ENCODE measurements at places on chromosomes 2 and 18.

- no peak for DNase-seq
Measured at GRCh38 chr2:64485331-64485730, 31.4 kb downstream of the LGALSL start.

GRCh38 chr18:30404422-30404821 lies 638.1 kb downstream of the DSC3 start:
- DNase-seq: no peak

- DNase-seq: no peak
Measured at GRCh38 chr2:47403609-47404193, 745 bp downstream of the MSH2 start.

- DNase-seq: no peak
Measured at GRCh38 chr18:38009320-38009719, 443.7 kb upstream of the CELF4 start.

DNA sequence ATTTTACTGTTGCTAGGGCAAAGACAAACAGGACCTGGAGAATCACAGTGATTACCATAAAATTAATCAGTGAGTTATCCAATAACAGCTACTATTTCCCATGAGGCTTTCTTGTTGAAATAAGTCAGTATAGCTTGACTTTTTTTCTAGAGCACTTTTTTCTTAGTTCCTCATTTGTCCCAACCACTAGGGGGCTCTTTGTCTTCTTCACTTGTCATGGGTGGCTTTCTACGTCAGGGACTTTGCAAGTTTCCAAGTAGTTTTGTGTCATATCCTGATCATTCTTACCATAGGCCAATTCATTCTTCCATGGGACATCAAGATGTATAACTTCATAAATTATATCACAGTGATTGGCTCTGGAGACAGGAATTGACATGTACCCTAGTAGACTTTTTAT lies 1019.6 kb upstream of the PIK3C3 start:
- peak; percentile 49 for DNase-seq

DNA sequence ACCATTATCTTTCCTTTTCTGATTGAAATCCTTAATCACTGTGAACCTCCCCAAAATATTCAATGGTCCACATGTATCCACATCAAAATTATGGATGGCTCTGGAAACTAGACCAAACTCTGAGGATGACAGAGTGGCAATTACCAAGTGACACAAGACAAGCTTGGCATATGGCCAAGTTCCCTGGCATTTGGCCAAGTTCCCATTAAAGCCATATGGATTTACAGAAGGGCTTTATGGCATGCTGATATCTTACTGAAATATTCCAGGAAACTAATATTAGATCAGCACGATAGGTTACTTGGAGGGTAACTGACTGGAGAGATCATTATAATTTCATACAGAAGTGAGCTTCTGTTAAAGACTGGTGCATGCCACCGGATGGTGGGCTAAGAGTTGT lies 21.9 kb upstream of the CERS6 start:
- DNase-seq: no peak

DNA sequence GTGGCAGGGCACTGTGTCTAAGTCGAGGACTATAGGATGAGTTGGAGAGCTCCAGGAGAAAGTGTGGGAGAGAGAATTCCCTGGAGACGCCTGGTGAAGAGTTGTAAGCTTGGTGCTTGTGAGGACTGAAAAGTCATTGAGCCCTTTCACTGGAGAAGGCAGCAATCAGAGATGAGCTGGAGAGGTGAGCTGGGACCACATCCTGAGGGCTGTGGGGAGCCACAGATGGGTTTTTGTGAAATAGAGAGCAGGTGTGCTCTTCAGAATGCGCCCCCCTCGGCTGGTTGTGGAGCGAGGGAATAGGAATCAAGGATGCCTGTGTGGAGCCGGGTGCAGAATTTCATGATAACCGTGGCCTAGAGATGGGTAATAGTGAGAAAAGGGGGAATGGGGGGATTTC lies 224.3 kb downstream of the KLHL29 start:
- DNase-seq: no peak

DNA sequence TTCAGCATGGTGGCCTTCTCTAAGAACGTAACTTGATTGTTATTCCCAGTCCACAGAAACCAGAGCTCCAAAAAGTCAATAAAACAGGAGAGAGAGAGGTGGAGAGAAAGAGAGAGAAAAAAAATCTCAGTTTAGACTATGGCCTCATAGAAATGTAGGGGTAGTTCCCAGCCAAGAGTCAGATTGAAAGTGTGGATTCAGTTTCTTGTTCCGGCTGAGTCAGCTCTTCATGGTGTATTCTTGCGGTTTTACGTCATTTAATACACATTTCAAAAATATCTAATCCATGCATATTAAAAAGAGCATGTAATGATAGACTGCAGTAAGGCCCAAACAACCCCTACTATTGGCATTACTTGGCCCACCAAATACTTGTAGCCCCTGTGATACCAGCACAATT lies 303.9 kb downstream of the ETAA1 start:
- peak; percentile 82 for DNase-seq

- DNase-seq: no peak
Measured at GRCh38 chr2:167287212-167287611, 398.9 kb downstream of the XIRP2 start.

GRCh38 chr18:54076166-54076565 lies 148.3 kb downstream of the MBD2 start:
- DNase-seq: no peak

DNA sequence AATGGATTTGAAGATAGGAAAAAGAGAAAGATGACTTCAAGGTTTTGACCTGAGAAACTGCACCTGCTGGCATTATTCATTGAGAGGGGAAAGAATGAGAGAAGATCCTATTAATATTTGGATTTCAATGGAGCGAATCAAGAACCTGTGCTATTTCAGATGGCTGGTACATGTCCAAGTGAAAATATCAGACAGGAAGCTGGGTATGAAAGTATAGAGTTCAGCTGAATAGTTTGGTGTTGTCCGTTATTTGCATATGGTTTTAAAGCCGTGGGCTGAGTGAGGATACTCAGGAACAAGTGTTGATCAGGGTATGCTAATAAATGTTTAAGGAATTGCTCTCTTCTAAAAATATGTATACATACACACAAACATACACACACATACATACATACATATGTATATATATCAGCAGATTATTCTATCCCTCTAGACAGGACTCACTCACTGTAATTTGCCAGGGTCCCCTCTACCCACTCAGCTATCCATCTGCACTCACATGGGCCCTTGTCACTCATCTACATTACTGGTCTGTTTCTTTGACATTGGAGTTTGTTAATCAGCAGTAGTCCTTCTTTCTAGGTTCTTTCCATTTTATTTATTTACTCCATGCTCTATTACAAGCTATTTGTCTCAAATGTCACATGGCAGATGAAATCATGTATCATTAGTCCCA lies 33.9 kb upstream of the IKZF2 start:
- no peak for DNase-seq

DNA sequence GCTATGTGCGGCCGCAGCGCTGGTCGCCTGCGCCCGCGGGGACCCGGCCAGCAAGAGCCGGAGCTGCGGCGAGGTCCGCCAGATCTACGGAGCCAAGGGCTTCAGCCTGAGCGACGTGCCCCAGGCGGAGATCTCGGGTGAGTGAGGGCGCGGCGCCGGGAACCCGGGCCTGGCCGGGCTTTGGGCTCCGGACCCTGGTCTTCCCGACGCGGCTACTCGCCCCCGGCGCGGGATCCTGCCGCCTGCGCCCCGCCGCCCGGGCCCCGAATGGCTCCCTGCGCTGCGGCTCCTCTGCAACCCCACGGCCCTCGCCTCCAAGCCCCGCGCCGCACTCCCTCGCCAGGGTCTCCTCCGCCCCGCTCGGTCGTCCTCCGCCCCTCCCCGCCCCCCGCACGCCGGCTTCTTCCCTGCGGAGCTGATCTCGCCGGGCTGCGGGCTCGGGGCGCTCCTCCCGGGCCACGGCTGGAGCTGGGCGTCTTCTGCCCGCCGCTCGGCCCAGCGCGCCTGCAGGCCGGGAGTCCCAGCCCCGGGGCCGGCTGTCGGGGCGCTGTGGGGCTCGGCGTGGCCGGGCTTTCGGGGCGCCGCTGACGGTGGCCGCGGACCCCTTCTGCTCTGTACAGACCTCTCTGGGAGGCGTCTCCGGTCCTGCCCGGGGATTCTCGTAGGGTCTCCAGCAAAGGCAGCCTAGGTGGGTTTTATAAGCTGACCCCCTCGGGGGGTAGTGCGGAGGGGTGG lies 652 bp downstream of the GPC1 start:
- no peak for DNase-seq

- no peak for DNase-seq
Measured at GRCh38 chr2:39667886-39668276, 2.2 kb downstream of the TMEM178A start.

- DNase-seq: no peak
Measured at GRCh38 chr18:80163183-80163582, 54.1 kb downstream of the ADNP2 start.

- no peak for DNase-seq
Measured at GRCh38 chr2:226773291-226773690, 26.3 kb downstream of the IRS1 start.

DNA sequence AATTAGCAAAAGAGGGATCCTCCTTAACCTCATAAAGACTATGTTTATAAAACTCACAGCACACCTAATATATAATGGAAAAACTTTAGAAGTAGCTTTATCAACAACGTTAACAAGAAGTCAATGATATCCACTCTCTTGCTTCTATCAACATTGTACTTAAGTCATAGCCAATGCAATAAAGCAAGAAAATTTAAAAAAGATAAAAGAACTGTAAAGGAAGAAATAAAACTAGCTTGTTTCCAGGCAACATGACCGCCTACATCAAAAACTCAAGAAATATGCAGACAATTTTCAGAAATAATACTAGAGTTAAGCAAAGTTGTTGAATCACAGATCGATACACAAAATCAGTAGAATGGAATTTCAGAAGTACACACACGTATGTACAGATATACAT lies 375.5 kb upstream of the SPRED2 start:
- DNase-seq: no peak

DNA sequence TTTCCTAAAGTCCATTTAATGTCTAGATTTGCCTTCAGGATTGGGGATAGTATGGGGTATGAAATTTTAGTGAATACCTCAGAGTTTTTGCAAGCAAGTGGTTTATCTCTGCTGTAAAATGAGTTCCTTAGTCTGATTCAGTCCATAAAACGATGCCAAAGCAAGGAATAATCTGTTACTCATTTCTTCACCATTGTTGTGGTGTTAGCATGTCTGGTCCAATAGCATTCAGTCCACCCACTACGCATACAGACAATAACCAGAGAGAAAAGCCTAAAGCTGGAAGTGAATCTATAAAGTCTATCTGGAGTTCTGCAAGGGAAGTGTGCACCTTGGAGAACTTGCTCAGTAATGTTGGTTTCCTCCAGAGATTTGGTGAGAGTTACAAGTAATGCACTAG lies 12.9 kb upstream of the DPP4 start:
- no peak for DNase-seq

GRCh38 chr2:150215041-150215440 lies 272.4 kb downstream of the RND3 start:
- DNase-seq: no peak

DNA sequence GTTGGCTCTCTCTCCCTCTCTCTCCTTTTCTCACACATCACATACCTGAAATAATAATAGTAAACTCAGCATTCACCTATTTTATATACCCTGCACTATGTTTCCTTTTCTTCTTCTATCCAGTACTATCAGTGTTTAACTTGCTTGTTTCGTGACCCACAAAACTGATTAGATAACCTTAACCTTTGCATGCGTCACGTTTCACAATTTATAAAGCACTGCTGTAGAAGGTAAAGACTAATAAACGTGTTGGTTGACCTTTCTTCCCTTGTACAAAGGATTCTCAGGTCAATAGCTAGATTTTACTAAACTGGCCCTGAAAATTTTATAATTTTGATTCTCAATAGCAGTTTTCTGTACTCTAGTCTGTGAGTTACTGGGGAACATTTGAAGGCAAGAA lies 791.7 kb downstream of the DPP10 start:
- no peak for DNase-seq

DNA sequence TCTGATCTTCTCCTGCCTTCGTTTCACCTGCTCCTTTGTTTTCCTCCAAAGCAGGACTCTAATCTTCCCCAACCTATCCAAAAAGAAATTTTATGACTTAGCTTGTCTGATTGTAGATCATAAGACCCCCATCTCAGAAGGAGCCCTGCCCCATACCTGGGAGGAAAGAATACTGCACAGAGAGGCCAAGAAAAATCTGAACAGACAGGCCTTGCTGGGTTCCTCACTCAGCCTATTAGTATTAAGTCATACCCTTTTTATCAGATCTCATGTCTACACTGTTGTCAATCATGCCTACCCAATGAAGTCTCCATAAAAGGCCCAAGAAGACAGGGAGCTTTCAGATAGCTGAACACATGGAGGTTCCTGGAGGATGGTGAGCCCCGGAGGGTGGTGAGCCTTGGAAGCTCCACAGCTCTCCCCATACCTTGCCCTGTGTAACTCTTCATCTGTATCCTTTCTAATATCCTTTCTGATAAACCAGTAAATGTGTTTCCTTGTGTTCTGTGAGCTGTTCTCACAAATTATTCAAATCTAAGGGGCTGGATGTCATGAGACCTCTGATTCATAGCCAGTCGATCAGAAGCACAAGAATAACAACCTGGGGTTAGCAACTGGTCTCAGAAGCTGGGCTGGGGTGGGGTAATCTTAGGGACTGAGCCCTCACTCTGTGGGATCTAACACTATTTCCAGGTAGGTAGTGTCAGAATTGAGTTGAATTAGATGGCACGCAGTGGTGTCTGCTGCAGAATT lies 108.8 kb downstream of the SPOPL start:
- no peak for DNase-seq

DNA sequence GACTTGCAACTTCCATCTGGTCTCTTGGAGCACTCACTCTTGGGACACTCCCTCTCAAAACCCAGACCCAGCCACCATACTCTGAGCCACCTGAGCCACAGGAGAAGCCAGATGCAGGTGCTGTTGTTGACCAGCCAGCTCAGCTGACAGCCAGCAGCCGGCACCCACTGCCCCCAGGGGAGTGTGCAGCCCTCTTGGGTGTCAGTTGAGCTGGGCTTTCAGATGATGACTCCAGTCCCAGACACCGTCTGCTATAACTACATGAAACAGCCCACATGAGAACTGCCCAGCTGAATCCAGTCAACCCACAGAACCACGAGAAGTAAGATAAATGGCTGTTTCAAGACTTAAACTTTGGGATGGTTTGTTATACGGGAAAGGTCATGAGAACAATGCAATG lies 10.7 kb upstream of the IGFBP2 start:
- DNase-seq: no peak

GRCh38 chr18:27064673-27065072 lies 120.4 kb downstream of the CHST9 start:
- no peak for DNase-seq

GRCh38 chr18:58175786-58176176 lies 131.8 kb downstream of the NEDD4L start:
- DNase-seq: no peak
